Stimulated activated CD8-positive, alpha-beta memory T cell treated with anti-CD3 and anti-CD28 coated beads, Interleukin-4, amount 100 ng/mL, for 4 hours (primary cell): ENCODE measurements at places on chromosomes 7 and 10.

GRCh38 chr10:67618116-67618515 lies 77.9 kb downstream of the CTNNA3 start:
- DNase-seq = no peak

DNA sequence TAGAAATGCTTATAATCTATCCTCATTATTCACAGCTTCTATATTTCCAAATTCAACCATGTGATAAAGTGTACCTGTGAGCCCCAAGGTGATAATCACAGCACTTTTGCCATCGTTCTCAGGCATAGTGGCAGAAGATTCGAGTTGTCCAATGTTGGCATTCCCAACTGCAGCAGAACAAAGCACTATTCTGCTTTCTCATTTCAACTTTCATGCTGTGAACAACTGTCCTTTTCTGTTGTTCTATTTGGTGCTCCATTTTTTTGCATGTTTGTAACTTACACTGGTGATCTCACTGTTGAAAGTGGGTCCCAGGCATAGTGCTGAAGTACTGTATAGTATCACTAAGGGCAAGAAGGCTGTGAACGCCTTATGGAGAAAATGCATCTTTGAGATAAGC lies 438.2 kb downstream of the PAXIP1 start:
- no peak for DNase-seq

DNA sequence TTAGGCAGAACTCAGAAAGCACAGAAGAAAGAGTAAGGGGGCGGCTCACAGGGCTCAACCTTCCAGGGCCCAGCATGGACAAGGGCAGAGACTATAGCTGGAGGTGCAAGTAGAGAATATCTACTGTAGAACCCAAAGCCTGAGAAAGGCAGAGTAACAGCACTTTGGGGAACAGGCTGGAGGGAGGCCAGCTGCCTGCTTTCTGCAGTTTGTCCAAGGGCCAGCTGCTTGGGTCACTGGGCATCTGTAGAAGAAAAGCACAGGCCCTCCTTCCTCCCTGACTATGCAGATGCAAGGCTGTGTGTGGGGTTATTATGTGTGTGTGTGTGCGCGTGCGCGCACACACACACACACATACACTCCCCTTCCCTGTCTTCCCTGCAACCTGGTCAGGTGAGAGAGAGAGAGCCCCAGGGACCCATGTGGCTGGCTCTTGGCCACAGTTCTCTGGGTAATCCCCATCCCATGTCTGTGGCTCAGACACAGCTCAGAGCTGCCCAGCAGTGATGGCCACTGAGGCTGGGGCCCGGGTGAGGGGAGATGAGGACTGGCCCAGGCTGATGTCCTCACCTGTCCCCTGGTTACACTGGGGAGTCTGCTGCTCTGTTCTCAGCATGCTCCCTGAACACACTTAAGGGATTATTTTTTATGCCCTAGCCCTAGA lies 9.0 kb downstream of the ADRA2A start:
- DNase-seq = no peak

- no peak for DNase-seq
These were observed 41.9 kb upstream of the TNKS2 start for GRCh38 chr10:91756286-91756685.

DNA sequence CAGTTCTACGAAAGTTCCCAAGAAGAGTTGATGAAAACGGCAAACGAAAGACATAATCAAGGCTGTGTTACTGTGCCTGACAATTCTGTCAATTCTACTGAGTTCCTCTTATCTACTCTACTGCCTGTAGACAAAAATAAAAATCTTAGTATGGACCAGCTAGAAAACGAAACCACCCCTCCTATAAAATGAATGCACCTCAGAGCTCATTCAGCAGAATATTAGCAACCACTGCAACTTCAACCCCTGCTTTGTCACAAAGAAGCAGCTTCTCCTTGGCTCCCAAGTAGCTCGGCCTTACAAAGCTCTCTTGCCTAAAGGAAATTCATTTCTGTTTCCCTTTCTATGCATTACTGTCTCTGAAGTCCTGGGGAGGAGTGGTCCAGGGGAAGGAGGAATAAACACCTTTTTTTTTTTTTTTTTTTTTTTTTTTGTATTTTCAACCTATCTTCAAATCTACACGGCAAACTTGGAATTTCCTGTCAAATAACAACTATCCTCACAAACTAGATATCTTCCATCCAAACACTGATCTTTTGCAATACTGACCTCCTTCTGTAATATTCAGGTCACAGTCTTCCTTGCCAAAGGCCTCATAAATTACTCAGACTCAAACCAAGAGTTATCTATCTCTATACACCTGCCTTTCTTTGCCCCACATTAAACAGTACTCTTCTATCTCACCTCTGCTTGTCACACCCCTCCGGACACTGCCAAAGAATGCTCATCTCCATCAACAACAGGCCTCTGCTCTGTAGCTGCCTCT lies 74.3 kb downstream of the GLI3 start:
- DNase-seq = no peak

GRCh38 chr7:4794591-4795350 lies 19.3 kb downstream of the AP5Z1 start:
- no peak for DNase-seq
